Activated CD8-positive, alpha-beta T cell treated with anti-CD3 and anti-CD28 coated beads, Interleukin-2, amount 10 ng/mL, durations not matched to agents 7 days and 5 days (primary cell): ENCODE measurements at places on chromosomes 12 and 14.

DNA sequence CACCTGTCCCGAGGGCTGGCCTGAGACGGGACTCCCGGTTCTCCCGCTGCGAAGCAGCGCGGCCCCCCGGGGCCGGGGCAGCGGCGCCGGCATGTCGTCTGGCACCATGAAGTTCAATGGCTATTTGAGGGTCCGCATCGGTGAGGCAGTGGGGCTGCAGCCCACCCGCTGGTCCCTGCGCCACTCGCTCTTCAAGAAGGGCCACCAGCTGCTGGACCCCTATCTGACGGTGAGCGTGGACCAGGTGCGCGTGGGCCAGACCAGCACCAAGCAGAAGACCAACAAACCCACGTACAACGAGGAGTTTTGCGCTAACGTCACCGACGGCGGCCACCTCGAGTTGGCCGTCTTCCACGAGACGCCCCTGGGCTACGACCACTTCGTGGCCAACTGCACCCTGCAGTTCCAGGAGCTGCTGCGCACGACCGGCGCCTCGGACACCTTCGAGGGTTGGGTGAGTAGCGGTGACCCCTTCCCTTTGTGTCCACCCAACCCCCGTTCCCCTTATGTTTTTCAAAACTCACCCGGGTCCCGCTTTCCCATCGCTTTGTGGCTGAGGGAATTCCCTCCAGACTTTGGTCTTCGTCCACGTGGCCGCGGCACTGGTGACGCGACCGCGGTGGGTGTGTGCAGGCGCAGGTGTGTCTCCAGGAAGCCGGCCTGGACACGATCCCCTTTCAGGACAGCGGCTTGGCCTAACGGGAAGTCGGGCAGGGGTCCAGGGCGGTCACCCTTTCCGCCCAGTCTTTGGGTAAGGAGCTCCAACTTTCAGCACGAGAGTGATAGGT lies 826 bp downstream of the PRKCH start:
- DNase-seq = peak; percentile 49

DNA sequence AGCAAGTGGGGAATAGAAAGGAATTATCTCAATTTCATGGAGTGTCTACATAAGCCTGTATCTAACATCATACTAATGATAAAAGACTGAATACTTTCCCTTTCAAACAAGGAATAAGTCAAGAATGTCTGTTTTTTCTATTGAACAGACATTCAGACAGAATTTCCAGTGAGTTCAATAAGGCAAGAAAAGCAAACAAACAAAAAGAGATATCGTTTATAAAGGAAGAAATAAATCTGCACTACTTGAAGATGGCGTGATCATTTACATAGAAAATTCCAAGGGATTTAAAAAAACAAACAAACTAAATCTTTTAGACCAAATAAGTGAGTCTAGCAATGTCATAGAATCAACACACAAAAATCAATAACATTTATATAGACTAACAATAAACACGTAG lies 273.1 kb upstream of the FOXG1 start:
- DNase-seq = no peak

- DNase-seq = no peak
Measured at GRCh38 chr12:13716119-13716518, 265.3 kb downstream of the GRIN2B start.

DNA sequence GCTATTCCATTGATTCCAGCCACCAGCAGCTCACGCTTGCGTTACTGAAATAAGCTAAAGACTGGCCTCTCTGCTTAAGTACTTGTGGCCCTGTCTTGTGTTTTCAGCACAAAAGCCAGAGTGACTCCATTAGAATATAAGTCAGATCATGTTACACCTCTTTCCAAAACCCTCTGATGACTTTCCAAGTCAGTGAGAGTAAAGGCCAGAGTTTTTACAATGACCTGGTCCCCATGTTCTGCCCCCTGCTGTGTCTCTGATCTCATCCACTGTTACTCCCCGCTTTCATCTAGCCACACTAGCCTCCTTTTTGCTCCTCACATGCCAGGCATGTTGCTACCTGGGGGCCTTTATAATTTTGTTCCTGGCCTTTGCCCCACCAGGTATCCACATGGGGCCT lies 6.9 kb upstream of the CKAP4 start:
- DNase-seq = no peak

- DNase-seq = no peak
Measured at GRCh38 chr12:112121780-112122565, 3.4 kb upstream of the TRAFD1 start.

- no peak for DNase-seq
Measured at GRCh38 chr14:96091941-96092411, 52.8 kb downstream of the C14orf132 start.

DNA sequence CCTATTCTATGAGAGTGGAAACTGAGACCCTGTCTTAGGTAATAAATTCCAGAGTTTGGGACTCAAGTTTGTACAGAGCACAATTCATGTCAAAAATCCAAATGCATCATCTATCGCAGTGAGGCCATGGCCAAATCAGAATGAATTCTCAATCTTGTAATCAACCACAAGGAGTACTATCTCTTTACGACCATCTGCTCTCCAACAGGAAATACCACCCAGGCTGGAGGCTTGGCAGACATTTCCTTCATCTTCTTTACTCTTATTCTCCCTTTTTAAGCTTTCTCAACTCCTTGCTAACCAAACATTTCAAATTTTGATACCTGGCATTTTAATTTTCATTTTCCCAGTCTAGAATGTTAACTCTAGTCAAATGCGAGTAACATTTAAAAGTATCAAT lies 32.7 kb upstream of the RNU6-7 start:
- DNase-seq = no peak

DNA sequence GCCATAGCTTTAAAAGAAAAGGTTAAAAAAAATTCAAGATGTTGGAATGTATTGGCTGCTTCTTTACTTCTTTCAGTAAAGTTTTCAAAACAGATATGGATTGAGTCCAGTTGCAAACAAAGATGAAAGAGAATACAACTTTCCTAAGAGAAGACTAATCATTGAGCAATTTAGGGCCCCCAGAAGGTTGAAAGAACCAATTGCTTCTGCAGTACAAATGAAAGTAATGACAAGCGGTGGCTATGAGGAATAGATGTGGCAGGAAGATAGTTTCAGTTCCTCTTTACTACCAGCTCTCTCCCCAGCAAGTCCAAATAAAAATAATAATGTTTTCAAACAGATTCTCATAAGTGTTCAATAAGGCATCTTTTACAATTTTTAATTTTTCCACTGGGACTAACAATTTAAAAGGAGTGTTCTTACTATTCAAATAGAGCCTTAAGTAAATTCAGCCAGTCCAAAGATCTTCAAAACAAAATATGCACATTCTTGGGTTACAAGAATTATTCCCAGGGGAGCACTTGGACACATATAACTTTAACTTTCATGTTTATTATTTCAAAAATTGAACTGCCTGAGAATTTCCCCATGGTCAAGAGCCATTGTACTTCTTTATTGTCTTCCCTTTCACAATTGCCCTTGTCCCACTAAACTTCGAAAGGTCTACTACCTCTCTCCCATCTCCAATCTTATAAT lies 62.3 kb upstream of the PPP1R12A start:
- DNase-seq = no peak

- DNase-seq = no peak
Measured at GRCh38 chr14:94685681-94686485, 73.7 kb downstream of the SERPINA3 start.

DNA sequence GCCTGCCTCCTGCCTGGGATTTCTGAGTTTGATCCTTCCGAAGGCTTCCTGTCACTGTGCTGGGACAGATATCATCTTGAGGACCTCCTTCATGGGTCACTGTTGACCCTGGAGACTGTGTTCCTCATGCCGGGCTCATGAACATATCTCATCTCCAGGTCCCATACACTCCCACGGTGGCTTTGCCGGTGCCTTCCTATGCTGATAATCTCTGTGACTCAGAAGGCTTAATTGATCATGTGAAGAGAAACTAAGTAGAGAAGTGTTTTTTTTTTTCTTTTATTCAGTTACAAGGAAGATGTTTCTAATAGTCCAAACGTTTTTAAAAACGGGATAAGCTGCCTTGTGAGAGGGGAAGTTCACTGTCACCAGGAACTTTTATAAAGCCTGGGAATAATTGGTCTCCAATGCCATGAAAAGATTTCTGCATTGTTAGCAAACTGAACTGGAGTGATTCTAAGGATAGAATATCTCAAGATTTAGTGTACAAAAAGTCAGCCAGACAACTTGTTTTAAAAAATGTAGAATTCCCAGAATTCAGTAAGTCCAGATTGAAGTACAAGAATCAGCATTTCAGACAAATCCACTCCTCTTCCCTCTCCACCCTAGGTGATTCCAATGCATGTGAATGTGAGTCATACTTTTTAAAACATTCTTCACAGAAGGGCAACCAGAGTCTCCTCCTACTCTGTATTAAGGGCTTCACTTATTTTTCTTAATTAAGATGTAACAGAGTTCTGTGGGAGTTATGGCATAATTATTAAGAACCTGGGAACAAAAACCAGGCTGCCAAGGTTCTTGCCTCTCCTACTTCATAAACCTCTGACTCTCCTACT lies 139.8 kb upstream of the LGR5 start:
- DNase-seq = no peak

GRCh38 chr14:79939235-79939634 lies 272.1 kb downstream of the DIO2 start:
- DNase-seq = no peak

GRCh38 chr12:114673901-114674250 lies 10.1 kb downstream of the TBX3 start:
- DNase-seq = no peak

DNA sequence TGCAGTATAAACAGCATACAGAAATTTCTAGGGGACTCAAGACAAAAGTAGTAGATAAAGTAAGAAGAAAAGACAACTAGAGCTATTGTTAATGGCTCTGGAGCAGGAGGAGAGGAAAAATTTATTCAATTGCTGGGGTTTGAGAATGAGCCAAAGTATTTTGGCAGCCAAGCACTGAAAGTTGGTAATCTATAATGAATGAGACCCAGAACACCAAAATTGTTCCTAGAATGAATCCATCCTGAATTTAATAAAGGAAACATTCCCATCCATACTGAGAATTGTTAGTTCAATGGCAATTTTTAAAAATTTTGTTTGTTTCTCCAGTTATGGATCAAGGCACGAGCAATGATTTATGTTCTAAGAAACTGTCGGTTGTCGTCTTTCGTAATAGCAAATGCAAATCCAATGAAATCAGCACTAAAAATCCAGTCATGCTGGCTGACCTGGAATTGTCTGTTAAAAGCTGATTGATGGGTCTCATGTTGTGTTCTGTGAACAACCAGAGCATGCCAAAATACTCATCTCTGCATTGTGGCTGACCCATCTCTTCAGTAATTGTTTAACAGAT lies 170.9 kb upstream of the LMNTD1 start:
- no peak for DNase-seq

GRCh38 chr12:48979602-48980388 lies 1.7 kb downstream of the WNT1 start:
- peak; percentile 68 for DNase-seq

- DNase-seq = no peak
Measured at GRCh38 chr14:93331002-93331727, 1.7 kb downstream of the BTBD7 start.

DNA sequence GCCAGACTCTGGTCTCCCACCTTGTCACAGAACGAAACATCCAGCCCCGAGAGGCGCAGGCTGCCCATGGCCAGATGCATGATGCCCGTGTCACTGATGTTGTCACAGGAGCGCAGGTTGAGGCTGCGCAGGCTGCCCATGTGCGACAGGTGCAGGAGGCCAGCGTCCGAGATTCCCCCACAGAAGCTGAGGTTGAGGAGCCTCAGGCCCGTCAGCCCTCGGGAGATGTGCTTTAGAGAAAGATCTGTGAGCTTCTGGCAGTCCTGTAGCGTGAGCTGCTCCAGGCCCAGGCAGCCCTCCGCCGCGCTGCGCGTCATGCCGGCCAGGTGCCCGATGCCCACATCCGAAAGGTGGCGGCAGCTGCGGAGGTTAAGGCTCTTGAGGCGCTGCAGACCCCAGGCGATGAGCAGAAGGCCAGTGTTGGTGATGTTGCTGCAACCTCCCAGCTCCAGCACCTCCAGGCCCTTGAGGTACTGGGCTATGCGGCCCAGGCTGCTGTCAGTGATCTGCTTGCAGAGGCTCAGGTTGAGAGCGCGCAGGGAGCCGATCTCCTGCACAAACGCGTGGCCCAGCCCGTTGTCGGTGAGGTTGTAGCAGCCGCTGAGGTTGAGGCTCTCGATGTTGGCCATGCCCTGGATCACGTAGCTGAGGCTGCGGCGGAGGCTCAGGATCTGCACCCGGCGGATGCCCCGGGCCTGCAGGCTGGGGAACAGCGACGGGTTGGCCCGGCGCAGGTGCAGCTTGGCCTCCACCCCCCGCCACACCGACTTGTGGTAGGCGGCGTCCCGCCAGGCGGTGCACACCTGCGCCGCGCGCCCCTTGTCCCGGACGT lies 991 bp downstream of the FBXL14 start:
- peak; percentile 72 for DNase-seq

- DNase-seq = no peak
Measured at GRCh38 chr12:120241561-120242274, 23.8 kb downstream of the PXN start.

- DNase-seq = no peak
Measured at GRCh38 chr14:55441286-55441685, 870 bp upstream of the TBPL2 start.

GRCh38 chr12:10960211-10960610 lies 21.1 kb upstream of the TAS2R14 start:
- DNase-seq = peak; percentile 37

- DNase-seq = no peak
Measured at GRCh38 chr14:51950007-51950406, 39.3 kb upstream of the RTRAF start.

- DNase-seq = no peak
Measured at GRCh38 chr12:9661720-9662119, 7.8 kb upstream of the CLEC2D start.

DNA sequence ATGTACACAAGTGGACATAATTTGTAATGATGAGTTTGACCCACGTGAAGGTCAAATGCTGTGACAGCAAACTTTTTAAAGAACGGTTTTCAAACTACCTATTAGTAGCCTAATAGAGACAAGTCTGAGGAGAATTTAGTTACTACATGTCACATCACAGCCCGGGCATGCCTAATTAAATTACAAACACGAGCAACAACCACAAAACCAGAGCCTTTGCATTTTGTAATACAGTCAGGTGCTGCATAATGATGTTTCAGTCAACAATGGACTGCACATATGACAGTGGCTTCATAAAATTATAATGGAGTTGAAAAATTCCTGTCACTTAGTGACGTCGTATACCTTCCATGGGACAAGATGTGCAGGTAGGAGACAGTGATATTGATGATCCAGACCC lies 274.5 kb downstream of the DACT1 start:
- no peak for DNase-seq

- DNase-seq = no peak
Measured at GRCh38 chr12:85531341-85531740, 251.3 kb downstream of the ALX1 start.

DNA sequence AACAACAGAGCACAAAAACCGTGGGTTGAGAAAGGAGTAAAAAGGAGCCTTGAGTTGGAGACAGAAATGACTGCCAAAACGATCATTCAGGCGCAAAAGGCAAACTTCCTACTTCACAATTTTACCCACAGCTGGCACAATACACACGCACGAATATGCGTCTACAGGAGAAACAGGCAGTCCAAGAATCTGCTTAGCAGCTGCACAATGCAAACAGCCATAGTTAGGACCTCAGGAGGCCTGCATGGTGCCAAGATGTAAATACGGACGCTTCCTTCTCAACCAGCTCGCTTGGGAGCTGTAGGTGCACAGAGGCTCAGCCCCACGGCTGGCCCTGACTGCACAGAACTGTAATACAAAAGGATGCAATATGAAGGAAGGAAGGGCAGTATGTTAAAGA lies 250.1 kb upstream of the CAND1 start:
- no peak for DNase-seq
